ENCODE measurements at places on chromosomes 5 and 9. TPM values are rescaled to one million over a fixed set of nuclear protein-coding genes. Genes with fewer than 3 reads are reported as not detected.

- no peak for DNase-seq
Observed at GRCh38 chr9:135559606-135560005, 1.9 kb upstream of the PAEP start.

The GFI1B gene
- total RNA-seq = 0.10 TPM

DNA sequence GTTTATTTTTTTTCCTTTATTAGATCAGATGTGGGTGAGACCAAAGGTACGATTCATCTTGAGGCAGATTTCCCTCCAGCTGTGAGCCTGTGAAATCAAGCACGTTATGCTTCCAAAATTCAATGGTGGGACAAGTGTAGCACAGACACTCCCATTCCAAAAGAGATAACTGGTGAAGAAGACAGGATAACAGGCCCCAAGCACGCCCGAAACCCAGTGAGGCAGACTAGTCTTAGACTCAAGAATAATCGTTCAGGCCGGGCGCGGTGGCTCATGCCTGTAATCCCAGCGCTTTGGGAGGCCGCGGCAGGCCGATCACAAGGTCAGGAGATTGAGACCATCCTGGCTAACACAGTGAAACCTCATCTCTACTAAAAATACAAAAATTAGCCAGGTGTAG, 36.8 kb upstream of the COL5A1 start:
- no peak for DNase-seq

DNA sequence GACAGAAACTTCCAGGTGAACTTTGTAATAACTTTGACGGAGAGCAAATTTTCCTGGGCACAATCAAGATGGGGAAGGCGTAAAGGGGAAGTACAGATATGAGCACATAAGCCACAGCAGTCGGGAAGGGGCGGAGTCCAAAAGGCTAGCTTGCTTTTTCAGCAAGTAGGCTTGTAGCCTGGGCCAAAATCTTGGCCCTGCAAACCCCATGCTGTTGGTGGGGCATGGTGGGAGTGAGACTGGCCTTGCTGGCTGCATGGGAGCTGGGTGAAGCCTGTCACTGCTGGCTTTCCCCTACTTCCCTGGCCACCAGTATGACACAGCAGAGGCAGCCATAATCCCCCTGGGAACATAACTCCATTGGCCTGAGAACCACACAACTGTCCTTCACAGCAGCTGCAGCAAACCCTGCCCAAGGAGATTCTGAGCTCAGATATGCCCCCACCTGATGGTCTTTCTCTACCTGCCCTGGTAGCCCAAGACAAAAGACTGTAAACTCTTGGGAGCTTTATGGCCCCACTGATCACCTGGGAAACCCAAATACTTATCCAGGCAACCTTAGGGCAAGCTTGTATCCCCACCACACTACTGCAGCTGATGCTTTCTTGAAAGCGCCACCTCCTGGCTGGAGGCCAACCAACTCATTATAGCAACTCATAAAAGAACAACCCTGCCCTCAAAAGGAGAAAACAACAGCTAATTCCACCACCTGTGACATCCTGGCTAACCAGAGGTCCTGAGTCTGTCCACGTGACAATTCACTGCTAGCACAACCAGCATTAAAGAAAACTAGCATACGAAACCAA, 24.0 kb downstream of the DCTN4 start:
- DNase-seq = peak; percentile 77

The TAF1L gene
- total RNA-seq = 0.05 TPM

The LRRTM2 gene
- total RNA-seq = not detected

GRCh38 chr9:78273761-78274160, 23.2 kb upstream of the PSAT1 start:
- no peak for DNase-seq

- no peak for DNase-seq
Observed at GRCh38 chr5:173051746-173052145, 4.4 kb upstream of the CREBRF start.

- no peak for DNase-seq
Observed at GRCh38 chr5:38996123-38996522, 78.1 kb downstream of the RICTOR start.

DNA sequence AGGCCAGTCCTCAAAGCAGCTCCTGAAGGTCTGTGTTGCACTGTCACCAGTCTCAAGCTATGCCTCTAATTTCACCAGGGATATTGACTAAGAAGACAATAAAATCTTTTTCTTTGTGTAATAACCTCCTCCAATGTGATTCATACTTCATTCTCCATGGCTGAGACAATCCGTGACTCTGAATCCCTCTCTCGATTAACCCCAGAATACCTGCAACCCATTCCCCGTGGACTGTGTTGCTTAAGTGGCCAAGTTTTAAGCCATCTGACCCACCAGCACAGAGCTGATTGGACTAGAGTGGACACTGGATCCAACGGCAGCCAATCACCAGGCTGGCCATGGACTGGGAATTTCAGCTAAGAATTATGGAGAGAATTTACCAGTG, 5.4 kb upstream of the CCIN start:
- DNase-seq = peak; percentile 61

DNA sequence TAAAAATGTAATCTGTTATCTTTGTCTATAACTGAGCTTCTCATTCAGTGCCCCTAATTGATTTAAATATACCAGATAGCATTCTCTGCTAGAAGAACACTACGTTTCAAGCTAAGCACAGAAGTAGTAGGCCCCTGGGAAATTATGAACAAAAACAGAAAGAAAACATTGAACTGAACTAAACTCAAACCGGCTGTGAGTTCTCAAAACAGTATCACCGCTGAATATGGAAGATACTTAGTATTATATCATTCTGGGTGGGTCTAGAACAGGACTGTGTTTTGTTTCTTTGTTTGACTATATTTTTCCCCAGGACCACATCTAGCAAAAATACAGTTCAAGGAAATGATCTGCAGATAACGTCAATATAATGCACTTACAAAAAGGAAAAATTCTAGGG, 95.1 kb upstream of the HMHB1 start:
- no peak for DNase-seq

DNA sequence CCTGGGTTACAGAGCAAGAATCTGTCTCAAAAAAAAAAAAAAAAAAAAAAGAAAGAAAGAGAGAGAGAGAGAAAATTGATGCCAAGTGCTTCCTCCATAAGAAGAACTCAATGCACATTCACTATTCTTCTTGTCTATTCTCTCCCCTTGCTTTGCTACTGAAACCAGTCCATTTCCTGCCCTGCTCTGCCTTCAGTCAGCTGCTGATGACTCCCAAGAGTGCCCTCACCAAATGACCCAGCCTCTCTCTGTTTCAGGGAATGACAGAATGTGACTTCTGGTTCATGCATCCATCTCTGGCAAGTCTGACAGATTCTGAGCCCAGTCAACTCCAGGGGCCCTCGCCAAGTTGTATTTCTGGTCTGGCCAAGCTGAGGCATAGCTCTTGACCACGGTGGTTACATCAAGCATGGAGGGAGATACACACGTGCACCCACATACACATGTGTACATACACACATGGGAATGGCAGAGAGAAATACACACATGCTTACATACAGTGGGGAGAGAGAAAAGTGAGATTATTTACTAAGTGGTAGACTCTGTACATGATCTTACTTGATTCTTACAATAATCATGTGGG, 106.2 kb downstream of the NSG2 start:
- no peak for DNase-seq

The MEGF10 gene
- 193 TPM for total RNA-seq

DNA sequence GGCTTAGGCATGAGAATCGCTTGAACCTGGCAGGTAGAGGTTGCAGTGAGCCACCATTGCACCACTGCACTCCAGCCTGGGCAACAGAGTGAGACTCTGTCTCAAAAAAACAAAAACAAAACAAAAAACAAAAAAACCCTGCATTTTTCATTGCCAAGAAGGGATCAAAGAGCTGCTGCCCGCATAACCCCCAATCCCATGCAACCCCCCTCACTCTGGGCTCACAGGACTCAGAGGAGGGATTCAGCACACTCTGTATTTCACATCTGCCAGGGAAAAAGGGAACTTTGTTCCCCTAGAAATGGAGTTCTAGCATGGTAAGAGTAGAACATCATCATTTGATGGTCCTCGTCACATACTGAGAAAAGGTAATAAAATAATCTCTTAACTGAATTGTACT, 153.9 kb upstream of the GNA14 start:
- DNase-seq = no peak

DNA sequence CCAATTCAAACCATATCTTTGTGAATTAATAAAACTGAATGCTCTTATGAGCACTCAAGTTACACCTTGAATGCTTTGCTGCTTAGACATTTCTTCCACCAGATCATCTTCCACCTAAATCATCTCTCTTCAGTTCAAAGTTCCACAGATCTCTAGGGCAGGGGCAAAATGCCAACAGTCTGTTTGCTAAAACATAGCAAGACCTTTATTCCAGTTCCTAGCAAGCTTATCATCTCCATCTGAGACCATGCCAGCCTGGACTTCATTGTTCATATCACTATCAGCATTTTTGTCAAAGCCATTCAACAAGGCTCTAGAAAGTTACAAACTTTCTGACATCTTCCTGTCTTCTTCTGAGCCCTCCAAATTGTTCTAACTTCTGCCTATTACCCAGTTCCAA, 119.8 kb downstream of the GIN1 start:
- DNase-seq = no peak

GRCh38 chr5:136020383-136021015, 8.3 kb upstream of the TGFBI start:
- peak; percentile 87 for DNase-seq

GRCh38 chr9:136650648-136651047, 12.1 kb upstream of the EGFL7 start:
- DNase-seq = no peak

- no peak for DNase-seq
Observed at GRCh38 chr5:131974956-131975726, 29.7 kb upstream of the MEIKIN start.

- DNase-seq = no peak
Observed at GRCh38 chr5:72172786-72173185, 65.5 kb downstream of the MAP1B start.

DNA sequence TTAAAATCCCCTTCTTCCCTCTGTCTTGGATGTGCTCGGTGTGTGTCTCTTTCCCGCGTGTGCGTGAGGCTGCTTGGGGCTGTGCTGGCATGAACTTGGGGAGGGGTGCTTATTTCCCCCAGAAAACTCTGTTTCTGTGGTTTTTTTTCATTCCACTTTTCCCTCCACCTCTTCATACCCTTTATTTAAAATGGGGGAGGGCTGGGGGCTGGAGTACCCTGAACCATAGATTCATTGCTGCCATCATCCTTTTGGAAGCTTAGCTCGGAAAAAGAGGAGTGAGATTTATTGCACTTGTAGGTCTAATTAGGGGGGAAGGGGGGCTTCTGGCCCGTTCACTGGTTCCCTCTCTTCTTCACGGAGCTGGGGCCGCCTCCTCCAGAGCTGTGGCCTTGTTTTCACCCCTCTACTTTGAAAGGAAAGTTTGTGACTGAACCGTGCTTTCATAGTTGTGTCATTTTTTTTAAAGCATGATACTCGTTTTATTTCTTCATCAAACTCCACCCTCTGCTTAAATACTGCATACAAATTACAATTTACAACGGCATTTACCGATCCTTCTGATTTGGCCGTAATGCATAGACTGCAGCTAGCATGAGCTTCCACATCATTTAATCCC, 2.9 kb downstream of the NR2F1 start:
- DNase-seq = no peak
